A673 (cell line): ENCODE measurements at places on chromosomes 12 and 14. TPM values are rescaled to one million over a fixed set of nuclear protein-coding genes. Genes with fewer than 3 reads are reported as not detected.

CLEC1B gene
- total RNA-seq: not detected in 2 replicates

PLA2G1B gene
- total RNA-seq: not detected in 2 replicates

GMFB gene
- total RNA-seq: 62.1 and 76.8 TPM in 2 replicates

FOXJ2 gene
- 13.9 and 14.6 TPM in 2 replicates for total RNA-seq

DDN gene
- 2.7 and 2.9 TPM in 2 replicates for total RNA-seq

CCDC60 gene
- total RNA-seq: not detected in 2 replicates

GLIPR1L1 gene
- not detected in 2 replicates for total RNA-seq

ESPL1 gene
- total RNA-seq: 99.1 and 105 TPM in 2 replicates

HOXC4 gene
- total RNA-seq: 9.6 and 9.8 TPM in 2 replicates

DNA sequence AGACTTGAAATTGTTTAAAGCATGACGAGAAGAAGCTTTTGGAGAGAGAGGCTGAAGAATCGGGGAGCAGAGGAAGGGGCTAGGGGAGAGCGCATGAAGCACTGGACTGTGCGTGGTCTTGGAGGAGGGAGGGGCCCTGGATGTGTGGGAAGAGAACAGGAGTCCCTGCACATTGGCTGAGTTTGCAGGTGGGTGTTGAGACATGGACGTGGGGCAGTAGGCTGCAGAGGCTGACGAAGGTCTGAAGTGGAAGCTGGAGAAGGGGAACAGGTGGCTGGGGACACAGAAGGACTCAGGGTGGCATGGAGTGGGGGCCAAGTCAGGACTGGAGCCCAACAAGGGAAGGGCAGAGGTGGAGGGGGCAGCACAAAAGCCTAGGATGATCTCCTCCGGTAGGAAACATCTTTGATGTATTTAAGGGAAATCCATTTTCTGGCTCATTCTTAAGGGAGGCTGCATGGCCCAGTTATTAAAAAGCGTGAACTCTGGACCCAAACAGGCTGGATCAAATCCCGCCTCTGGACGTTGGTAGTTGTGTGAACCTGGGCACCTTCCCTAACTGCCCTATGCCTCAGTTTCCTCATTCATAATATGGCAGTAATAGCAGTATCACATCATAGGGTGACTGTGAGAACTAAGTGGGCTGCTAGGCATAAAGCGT, 29.0 kb downstream of the ADGRD1 start:
- no peak for DNase-seq

DNA sequence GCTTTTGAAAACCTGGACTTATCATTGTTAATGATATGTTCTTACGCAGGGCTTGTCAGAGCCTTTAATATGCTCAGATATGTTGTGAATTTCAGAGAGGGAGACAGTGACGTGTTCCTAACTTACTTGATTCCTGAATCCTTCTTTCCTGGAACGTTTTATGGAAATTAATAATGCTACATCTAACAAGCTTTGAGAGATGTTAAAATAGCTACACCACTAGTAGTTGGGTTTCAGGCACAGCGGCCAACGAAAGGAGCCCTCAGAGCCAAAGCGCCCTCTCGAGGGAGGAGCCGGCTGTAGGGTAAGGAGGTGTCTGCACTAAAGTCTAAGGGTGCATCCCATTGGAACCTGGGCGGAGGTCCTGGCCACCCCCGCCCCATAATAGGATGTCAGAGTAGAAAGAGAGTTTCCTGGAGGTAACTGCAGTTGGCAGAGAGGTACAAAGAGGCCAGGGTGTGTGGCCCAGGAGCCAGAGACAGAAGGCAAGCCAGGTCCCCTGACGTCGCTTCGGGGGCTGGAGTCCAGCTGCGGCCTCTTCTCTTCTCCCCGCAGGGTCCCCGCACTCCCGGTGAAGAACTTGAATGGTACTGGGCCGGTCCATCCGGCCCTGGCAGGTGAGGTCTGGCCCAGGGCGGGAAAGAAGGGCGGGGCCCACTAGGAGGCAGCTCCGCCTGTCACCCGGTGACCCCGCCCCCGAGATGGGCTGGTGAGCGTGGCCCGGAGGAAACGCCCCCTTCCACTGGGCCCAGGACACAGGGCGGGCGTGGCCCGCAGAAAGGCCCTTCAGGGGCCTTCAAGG, 36.3 kb downstream of the DTX1 start:
- DNase-seq: no peak

GRCh38 chr14:51614707-51615106, 37.0 kb upstream of the FRMD6 start:
- no peak for DNase-seq

DNA sequence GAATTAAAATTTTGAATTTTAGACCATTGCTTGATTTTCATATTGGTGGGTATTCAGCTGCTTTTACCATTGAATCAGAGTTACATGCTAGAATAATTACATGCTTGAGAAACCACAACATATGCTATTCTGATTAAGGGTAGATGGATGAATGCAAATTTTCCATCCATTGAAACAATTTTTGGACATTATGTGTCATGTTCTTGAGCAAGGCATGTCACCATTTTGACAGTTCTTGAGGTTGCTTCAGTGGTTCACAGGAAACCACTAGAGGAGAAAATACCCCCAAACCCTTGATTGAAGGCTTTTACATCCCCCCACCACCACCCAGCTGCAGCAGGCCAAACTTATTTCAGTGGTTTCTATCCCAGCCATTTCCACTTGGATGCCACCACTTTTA, 13.5 kb downstream of the UBR7 start:
- DNase-seq: no peak

DNA sequence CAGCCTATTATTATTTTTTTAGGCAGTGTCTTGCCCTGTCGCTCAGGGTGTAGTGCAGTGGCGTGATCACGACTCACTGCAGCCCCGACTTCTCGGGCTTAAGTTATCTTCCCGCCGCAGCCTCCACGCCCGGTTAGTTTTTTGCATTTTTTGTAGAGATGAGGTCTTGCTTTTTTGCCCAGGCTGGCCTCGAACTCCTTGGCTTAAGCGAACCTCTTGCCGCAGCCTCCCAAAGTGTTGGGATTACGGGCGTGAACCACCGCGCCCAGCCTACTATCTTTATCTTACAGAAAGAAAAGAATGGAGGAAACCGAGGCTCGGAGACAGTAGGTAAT, 507 bp upstream of the PTPN11 start:
- DNase-seq: no peak

- DNase-seq: no peak
Observed at GRCh38 chr14:101253948-101254347, 307.3 kb upstream of the DIO3 start.

DNA sequence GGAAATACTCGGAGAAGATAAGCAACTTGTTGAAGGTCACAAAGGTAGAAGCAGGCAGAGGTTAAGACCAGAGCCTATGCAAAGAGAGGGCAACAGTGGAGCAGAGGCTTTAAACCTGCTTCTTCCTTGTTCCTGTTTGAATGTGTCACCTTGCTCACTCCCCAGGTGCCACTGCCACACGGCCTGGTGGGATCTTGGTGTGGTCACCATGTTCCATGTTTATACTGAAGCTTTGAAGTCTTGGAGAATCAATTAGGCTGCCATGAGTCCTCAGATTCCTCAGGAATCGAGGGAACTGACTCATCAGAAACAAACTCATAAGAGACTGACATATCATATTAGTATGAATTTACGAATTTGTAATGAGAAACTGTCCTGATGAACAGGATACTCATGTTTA, 46.8 kb downstream of the IQSEC3 start:
- no peak for DNase-seq

DNA sequence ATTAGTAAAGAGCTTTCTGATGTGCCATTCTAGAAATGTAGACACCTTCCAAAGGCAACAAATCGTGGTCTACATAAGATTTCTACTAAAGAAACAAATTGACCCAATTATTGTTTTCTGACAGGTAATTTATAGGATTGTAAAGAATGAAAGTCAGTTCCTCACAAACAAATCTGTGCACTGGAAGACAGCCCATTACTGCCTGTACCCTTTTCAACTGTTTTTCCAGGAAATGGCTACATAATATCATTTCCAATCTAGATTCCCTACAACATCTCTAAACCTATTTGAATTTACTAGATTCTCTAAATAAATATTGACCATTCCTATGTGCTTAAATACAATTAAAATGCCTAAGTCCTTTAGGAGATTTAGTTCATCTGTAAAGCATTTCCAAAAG, 939.1 kb downstream of the FSCB start:
- DNase-seq: no peak

DNA sequence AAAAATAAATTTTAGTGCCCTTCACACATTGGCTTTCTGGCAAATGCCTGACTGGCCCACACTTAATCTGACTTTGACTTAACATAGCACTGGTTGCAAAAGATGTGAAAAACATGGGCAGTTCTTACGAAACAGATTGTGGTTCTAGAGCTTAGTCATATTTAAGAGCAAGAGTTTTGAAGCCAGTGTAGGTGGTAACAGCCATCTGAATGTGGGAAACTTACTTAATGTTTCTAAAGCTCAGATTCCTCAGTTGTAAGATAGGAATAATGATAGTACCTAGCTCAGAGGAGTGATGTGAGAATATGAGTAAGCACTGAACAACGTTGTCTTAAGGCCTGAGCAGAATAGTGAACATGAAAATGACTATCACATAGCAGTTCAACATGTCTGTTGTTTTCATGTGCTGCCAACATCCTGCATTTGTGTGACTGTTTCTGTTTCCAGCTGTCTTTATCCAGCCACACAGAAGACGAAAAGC, 262.7 kb downstream of the SYT1 start:
- DNase-seq: no peak

DNA sequence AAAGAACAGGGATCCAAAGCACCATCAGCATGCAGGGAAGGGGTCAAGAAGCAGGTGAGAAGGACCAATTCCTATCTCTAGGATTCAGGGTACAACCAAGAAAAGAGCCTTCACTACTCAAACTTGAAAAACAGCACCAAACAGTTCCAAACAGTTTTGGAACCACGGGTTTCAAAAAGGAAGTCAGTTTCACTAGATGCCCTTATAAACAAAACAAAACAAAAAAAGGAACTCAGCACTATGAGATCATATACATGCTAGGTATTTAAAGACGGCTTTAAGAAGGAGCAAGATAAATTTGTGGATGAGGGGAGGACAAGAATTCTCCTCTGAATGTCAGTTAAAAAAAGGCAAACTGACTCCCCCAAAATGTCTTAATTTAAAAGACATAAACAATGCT, 6.0 kb downstream of the INSM2 start:
- DNase-seq: no peak

DNA sequence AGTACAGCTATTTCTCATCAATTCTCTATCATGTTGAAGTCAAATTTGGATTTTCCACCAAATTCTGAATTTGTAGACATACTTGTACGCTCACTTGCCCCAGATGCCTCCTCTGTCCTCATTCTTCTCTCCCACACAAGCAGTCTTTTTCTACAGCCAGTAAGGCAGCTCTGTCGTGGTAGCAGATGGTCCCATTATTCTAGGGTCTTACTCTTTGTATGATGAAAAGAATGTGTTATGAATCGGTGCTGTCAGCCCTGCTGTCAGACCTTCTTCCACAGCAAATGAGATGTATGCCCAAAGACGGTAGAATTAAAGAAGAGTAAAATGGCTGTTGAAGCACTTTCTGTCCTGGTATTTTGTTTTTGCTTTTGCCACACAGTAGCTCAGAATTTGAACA, 17.2 kb upstream of the PAPLN start:
- DNase-seq: no peak

- DNase-seq: no peak
Observed at GRCh38 chr14:90576581-90576980, 179.8 kb downstream of the CALM1 start.
